Small intestine (tissue), 16 donors: ENCODE measurements at places on chromosomes 2 and 18.

DNA sequence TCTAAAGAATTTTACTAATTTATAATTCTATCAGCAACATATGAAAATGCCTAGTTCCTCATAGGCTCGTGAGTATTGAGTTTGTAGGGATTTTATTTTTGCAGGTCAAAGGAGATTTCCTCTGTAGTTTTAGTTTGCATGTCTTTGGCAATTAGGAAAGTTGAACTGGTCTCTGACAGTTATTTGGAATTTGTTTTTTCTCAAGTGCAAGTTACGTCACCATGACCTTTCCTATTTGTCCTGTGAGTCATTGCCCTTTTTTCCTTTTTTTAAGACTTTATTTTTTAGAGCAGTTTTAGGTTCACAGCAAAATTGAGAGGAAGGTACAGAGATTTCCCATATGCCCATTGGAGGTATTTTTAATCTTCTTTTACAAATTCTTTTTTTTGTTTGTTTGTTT is 29.0 kb downstream of the RAMP1 start:
- DNase-seq: no peak
- no peaks in the 10 kb centered on the region for H3K27me3 ChIP-seq
- no peaks in the 10 kb centered on the region for H3K4me1 ChIP-seq
- no peak overlapping the region for H3K4me3 ChIP-seq

DNA sequence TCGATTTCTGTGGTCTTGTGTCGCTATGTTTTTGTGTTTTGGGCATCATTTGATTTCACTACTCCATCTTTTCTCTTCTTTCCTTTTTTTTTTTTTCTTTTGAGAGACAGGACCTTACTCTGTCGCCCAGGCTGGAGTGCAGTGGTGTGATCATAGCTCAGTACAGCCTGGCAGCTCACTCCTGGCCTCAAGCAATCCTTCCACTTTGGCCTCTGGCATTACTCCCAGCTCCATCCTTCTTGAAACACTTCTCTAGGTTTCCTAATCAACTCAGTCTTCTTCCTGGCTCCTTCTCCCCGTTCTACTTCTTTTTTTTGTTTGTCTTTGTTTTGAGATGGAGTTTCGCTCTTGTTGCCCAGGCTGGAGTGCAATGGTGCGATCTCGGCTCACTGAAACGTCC is 26.5 kb downstream of the TCF23 start:
- H3K36me3 ChIP-seq: no peaks in the 10 kb centered on the region
- no peaks in the 10 kb centered on the region for H3K4me1 ChIP-seq
- H3K27ac ChIP-seq: no peak overlapping the region
- H3K27me3 ChIP-seq: no peaks in the 10 kb centered on the region

DNA sequence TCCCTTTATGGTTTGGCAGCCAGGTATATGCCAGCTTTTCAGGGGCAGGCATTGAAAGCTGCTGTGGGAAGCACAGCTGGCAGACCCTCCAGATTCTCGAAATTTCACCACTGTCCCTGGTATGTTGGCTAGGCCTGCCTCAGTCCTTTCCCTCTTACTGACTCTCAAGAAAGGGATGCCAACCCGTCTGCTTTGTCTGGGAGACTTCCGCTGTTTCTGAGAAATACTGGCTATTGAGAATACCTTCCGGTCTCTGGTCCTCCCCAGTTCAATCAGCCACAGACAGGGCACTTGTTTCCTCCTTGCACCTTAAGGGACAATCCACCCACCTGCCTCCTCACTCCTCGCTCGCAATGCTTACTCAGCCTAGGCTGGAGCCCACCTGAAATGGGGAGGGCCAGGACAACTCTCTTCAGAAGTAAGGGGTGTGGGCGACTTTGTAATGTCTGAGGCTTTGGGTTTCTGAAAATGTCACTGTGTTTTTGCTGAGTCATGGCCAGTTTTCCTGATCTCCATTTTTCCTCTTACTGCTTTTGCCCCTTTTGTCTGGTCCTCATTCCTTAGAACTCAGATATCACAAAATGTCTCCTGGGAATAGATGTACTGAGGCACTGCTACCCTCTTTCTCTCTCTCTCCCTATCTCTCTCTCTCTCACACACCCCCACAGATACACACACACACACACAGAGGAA is 571.1 kb downstream of the TNS1 start:
- DNase-seq: no peak
- H3K36me3 ChIP-seq: no peaks in the 10 kb centered on the region
- H3K4me3 ChIP-seq: no peak overlapping the region
- no peaks in the 10 kb centered on the region for H3K27me3 ChIP-seq
- no peak overlapping the region for H3K27ac ChIP-seq
- peaks cover 8% of the 10 kb centered on the region for H3K4me1 ChIP-seq

DNA sequence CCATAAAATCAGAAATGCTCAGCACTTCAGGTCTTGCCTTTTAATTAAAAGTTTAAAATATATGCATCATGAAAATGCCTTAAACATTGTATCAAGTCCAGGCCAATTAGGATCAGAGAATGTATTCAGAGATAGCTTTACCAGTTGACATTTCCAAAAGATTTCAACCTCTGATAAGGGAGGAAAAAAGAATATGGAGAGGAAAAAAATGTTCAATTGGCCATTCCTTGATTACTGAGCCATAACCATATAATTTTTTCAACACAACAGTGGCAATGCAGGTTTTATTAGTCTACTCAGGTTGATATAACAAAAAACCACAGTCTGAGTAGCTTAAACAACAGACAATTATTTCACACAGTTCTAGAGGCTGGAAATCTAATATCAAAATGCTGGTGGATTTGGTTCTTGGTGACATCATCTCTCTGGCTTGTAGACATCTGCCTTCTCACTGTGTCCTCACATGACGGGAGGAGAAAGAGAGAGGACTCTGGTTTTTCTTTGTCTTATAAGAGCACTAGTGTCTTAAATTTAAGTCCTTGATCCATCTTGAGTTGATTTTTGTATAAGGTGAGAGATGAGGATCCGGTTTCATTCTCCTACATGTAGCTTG is 111.9 kb downstream of the IRS1 start:
- no peaks in the 10 kb centered on the region for H3K27me3 ChIP-seq
- no peak overlapping the region for H3K4me3 ChIP-seq
- no peaks in the 10 kb centered on the region for H3K36me3 ChIP-seq

GRCh38 chr2:223460209-223460608 is 142.0 kb downstream of the SCG2 start:
- H3K4me3 ChIP-seq: no peak overlapping the region
- no peaks in the 10 kb centered on the region for H3K4me1 ChIP-seq
- DNase-seq: no peak
- no peaks in the 10 kb centered on the region for H3K36me3 ChIP-seq
- no peaks in the 10 kb centered on the region for H3K27me3 ChIP-seq
- no peak overlapping the region for H3K27ac ChIP-seq

DNA sequence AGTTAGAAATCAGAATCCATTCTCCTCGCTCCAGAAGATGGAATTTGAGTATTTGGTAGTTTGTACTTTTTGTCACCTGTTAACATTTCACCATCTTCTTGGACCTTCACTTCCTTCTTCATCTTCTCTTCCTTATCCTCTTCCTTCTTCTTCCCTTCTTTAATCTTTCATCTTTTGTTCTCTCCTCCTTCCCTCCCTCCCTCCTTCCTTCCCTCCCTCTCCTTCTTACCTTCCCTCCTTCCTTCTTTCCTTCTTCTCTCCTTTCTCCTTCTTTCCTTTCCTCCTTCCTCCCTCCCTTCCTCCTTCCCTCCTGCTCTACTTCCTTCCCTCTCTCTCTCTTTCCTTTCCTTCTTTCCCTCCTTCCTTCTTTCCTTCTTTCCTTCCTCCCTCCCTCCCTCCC is 31.1 kb upstream of the LTBP1 start:
- H3K4me1 ChIP-seq: no peaks in the 10 kb centered on the region
- H3K27ac ChIP-seq: no peak overlapping the region
- H3K27me3 ChIP-seq: no peaks in the 10 kb centered on the region
- H3K36me3 ChIP-seq: no peaks in the 10 kb centered on the region
- no peak overlapping the region for H3K4me3 ChIP-seq
- no peak for DNase-seq

GRCh38 chr2:54461261-54461660 is 5.1 kb downstream of the SPTBN1 start:
- H3K4me1 ChIP-seq: peaks cover 5% of the 10 kb centered on the region
- no peak for DNase-seq
- no peaks in the 10 kb centered on the region for H3K36me3 ChIP-seq
- H3K27ac ChIP-seq: peak overlapping the region; percentile 45
- H3K27me3 ChIP-seq: peaks cover 23% of the 10 kb centered on the region

DNA sequence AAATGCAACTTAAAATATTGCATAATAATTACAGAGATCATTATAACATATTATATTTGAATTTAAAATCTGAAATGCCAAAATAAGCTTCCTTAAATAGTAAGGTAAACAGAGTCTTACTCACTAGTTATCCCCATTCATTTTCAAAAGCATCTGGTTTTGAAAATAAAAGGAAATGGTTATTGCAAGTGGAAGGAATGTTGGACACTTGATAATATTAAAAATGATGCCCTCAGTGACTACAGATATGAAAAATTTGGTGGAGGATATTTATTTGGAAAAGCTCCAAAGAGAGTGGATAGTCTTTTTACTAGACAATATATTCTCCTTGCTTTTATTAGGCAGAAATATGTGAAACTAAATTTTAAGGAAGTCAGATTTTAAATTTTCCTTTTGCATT is 39.7 kb downstream of the CDH19 start:
- no peaks in the 10 kb centered on the region for H3K36me3 ChIP-seq
- H3K4me1 ChIP-seq: no peaks in the 10 kb centered on the region
- no peak overlapping the region for H3K4me3 ChIP-seq
- H3K27me3 ChIP-seq: no peaks in the 10 kb centered on the region
- H3K27ac ChIP-seq: no peak overlapping the region

- H3K4me3 ChIP-seq: no peak overlapping the region
- no peak for DNase-seq
- H3K36me3 ChIP-seq: no peaks in the 10 kb centered on the region
- H3K4me1 ChIP-seq: no peaks in the 10 kb centered on the region
- H3K27me3 ChIP-seq: peaks cover 2% of the 10 kb centered on the region
These were observed 123.3 kb upstream of the TANK start for GRCh38 chr2:161036926-161037325.

DNA sequence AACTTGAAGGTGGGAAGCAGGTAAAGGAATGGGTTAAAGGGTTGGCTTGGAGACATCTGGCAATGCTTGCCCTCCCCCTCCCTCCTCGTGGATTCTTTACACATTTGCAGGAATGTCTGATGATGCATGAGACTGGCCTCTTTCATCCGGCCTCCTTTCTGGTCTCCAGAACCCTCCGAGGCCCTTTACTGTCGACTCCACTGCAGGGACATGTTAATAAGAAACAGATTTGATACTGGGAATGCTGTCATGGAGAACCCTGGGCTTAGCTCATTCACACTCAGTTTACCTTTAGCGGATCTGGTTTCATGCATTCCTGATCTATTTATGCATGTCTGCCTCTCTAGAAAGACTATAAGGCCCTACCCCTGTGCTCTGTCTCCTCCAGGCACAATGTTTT is 238.7 kb downstream of the TGIF1 start:
- H3K4me3 ChIP-seq: no peak overlapping the region
- no peaks in the 10 kb centered on the region for H3K27me3 ChIP-seq
- no peak for DNase-seq
- no peak overlapping the region for H3K27ac ChIP-seq

- no peaks in the 10 kb centered on the region for H3K27me3 ChIP-seq
- peaks cover 12% of the 10 kb centered on the region for H3K36me3 ChIP-seq
- H3K27ac ChIP-seq: no peak overlapping the region
- no peak overlapping the region for H3K4me3 ChIP-seq
These were observed 10.7 kb downstream of the DBI start for GRCh38 chr2:119377294-119377992.

DNA sequence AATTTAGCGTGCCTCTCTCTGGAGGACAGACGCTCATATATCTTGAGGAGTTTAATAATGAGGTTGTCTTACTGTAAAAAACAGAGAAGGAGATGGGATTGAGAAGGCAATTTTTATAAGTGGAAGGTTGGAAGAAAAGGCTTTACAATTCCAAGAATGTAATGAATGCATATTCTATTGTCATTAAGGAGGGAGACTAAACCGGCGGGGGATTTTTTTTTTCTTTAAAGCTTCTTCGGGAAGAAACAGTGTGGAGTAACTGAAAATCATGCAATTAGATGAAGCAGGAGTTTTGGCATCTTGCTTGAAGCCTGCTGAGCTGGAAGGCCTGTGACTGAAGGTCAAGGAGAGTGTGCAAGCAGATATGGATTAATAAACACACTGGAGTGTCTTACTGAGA is 124.4 kb downstream of the HRH4 start:
- H3K27ac ChIP-seq: no peak overlapping the region
- no peaks in the 10 kb centered on the region for H3K36me3 ChIP-seq
- H3K4me1 ChIP-seq: no peaks in the 10 kb centered on the region
- DNase-seq: no peak

- H3K27me3 ChIP-seq: peaks cover 2% of the 10 kb centered on the region
- no peaks in the 10 kb centered on the region for H3K36me3 ChIP-seq
- H3K4me1 ChIP-seq: peaks cover 13% of the 10 kb centered on the region
- H3K4me3 ChIP-seq: no peak overlapping the region
- H3K27ac ChIP-seq: no peak overlapping the region
These were observed 53.7 kb downstream of the EDAR start for GRCh38 chr2:108935271-108935741.

DNA sequence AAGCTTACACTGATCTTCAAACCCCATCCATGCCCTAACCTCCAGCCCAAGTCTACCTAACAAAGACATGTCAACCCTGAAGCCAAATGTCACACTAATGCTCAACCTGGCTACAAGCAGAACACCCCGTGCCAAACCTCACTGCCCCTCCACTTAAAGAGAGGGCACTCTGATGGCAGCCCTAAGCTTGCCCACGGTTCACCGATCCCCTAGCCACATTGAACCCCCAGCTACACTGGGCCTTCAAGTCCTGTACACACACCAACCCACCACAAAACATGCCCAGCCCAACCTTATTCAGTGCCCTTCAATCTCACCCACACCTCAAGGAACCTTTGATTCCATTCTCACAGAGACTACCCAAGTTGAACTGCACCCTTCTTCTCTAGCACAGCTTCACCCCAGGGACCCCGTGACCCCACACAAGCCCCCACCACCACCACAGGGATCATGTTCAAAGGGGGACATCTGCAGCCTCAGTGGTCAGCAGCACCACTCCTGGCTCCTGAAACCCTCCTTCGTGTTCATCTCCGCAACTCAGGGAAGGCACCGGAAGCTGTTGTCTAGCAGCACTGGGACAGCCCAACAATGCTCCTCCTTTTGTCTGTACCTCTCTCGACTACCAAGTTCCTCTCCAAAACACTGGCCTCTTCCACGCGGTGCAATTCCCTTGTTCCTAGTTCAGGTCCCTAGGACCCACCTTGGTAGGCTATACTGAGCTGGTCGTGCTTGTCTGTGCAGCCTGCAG is 218.8 kb downstream of the CYP26B1 start:
- no peak for DNase-seq
- H3K27ac ChIP-seq: no peak overlapping the region
- no peak overlapping the region for H3K4me3 ChIP-seq
- H3K4me1 ChIP-seq: peaks cover 36% of the 10 kb centered on the region

DNA sequence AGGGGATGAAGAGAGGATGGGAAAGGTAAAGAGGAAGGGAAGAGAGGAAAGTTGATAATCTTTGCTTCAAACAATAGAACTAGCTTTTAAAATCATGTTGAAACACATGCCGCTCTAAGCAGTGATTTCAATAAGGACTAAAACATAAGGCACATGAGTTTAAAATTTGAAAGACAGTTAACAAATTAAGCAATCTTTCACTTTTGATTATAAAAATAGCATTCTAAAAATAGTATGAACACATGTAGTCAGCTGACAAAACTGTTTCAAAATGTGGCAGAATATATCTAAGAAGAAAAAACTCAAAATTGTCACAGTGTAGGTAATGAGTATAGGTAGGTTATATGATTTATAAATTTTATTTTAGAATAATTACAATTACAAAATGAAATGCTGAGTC is 25.3 kb downstream of the PSME4 start:
- no peak overlapping the region for H3K4me3 ChIP-seq
- no peak overlapping the region for H3K27ac ChIP-seq
- no peak for DNase-seq
